ENCODE measurements at places on chromosomes 3 and 15. TPM values are rescaled to one million over a fixed set of nuclear protein-coding genes. Genes with fewer than 3 reads are reported as not detected.

Gene CRYBG3
- 1.6 TPM for polyA plus RNA-seq

Gene PRSS50
- 1.6 TPM for polyA plus RNA-seq

Gene ARID3B
- 15.7 TPM for polyA plus RNA-seq

Gene CALML4
- polyA plus RNA-seq: 72.7 TPM

Gene GP9
- polyA plus RNA-seq: not detected

Gene GXYLT2
- polyA plus RNA-seq: 24.9 TPM

Gene C3orf80
- 0.55 TPM for polyA plus RNA-seq

All from hepatocyte (in vitro differentiated cells).